Hematopoietic multipotent progenitor cell treated with erythropoietin and hydrocortisone succinate and interleukin-3 and kit ligand, for 8 days (in vitro differentiated cells): ENCODE measurements at places on chromosomes 1 and 21.
A peak's percentile ranks its signal among the peaks of the same experiment; 100 is the strongest.

- no peak for DNase-seq
Observed at GRCh38 chr1:82880506-82880905, 1079.8 kb downstream of the ADGRL2 start.

DNA sequence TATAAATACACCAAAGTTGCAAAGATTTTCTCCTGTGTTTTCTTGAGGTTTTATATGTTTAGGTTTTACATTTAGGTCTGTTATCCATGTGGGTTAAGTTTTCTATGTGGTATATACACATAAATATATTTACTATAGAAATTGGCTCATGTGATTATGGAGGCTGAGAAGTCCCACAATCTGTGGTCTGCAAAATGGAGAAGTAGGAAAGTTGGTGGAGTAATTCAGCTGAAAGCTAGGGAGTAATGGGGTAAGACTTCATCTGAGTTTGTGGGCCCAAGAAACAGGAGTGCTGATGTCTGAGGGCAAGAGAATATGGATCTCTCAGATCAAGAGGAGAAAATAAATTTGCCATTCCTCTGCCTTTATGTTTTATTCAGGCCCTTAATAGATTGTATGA, 146.0 kb downstream of the GPATCH2 start:
- no peak for DNase-seq

- no peak for DNase-seq
Observed at GRCh38 chr1:24105368-24106160, 6.4 kb downstream of the MYOM3 start.

GRCh38 chr1:231041719-231042261, 1.7 kb upstream of the FAM89A start:
- peak; percentile 94 for DNase-seq

DNA sequence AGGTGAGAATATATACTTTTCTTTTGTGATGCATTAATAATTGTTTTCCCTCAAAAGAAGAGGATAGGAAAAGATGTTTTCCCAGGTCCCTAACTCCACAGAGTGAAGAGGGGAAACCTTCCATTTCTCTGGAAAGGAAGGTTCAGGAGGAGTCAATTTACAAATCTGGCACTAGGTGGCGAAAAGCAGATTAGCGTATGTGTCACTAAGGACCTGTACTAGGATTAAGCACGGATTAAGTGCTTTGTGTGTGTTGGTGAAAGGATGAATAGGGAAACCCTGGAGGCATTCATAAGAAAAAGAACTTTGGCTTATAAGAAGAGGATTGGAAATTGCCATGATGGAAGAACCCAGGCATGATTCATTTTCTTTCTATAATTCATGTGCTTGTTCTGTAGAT, 410.1 kb upstream of the PLXNA2 start:
- DNase-seq: peak; percentile 9

DNA sequence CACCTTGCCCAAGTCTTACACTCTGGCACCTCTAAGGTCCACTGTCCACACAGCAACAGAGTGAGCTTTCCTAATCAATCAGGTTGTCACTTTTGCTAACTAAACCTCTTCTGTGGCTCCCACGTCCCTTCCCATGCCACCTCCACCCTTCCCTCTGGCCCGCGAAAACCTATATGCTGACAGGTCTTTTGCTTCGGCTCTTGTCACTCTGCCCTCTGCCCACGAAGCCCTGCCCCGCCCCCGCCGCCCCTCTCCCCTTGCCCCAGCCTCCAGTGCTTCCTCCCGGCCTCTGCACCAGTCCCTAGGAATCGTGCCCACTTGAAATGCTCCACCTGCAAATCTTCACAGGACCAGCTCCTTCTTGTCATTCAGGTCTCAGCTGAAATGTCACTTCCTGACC, 8.1 kb downstream of the TP53BP2 start:
- no peak for DNase-seq

DNA sequence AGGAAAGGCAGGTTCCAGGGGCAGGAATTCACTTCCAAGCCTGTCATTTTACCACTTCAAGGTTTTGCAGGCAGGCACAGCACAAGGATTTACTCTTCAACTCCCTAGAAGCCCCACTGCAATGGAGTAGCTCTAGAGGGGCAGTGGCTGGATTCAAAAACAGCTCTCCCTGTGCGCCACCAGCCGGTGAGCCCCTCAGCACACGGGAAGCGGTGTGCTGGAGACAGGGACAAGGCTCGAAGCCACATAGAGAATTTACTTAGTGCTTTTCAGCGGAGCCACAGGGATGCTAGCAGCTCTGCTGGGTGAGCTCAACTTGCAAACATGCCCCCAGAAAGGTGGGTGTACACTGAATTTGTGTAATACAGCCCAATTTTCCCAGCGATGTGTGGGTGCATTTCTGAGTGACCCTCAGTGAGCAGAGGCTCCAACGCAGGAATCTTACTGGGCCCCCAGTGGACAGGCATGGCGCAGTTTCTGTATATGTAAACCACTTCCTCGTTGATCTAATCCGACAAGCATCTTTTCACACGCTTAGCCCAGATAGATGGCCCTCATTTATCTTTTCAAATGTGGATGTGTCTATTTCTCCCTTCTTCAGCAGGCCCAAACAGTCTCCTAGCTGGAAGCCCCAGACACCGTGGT, 10.9 kb downstream of the VWA5B1 start:
- no peak for DNase-seq

DNA sequence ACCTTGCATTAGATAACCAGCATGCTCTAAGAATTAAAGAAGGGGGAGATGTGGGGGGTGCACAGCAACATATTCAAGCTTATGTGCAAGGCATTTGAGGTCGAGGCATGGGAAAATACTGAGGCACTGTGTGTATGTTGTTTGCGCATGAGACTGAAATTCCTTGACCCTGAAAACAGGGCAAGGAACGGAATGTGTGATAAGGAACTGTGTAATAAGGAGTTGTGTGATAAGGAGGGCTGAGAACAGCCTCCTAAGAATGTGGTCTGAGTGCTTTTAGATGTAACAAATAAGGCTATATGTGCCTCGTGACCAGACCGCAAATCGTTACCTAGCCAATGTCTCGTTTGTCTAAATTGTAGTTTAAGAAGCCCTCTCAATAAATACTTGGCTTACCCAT, 26.5 kb upstream of the ITLN1 start:
- peak; percentile 94 for DNase-seq

- DNase-seq: no peak
Observed at GRCh38 chr1:89065079-89065868, at the start of gene GBP1. GBP1 (minus strand) TSS chr1:89065208; CDS start chr1:89063234, 1,974 bp downstream.

DNA sequence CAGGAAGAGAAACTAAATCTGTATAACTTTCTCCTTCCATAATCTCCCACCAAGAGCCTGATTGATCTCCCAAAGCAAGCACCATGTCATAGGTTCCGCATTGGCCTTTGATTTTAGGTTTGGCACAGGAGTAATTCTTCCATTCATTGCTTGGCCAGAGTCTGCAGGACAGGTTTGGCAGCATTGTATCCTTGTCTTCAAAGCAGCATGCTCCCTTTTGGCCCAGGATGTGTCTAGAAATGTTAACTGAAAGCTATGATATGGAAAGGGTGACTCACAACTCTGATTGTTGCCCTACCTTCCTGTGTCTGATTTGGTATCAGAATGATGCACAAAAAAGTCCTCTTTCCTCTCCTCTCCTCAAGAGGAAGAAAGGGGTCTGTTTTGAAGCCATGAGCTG, 824.3 kb upstream of the PRMT6 start:
- no peak for DNase-seq

DNA sequence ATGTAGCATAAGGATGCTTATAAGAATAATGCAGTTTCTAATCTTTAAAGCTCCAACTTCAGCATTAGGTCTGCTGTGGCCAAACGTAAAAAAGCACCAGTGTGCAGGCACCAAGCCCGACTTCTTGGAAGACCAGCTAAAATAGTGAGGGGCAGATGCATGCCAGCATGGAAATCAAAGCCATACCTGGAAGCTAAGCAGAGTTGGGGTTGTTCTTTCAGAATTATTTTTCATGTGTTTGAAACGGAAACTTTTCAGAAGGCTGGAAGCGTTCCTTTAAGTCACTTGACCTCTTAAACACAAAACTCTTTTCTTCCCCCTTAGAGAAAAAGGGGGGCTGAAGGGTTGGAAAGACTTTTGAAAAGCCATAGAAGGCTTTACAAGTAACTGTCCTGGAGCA, 329.2 kb upstream of the C1orf87 start:
- DNase-seq: no peak

DNA sequence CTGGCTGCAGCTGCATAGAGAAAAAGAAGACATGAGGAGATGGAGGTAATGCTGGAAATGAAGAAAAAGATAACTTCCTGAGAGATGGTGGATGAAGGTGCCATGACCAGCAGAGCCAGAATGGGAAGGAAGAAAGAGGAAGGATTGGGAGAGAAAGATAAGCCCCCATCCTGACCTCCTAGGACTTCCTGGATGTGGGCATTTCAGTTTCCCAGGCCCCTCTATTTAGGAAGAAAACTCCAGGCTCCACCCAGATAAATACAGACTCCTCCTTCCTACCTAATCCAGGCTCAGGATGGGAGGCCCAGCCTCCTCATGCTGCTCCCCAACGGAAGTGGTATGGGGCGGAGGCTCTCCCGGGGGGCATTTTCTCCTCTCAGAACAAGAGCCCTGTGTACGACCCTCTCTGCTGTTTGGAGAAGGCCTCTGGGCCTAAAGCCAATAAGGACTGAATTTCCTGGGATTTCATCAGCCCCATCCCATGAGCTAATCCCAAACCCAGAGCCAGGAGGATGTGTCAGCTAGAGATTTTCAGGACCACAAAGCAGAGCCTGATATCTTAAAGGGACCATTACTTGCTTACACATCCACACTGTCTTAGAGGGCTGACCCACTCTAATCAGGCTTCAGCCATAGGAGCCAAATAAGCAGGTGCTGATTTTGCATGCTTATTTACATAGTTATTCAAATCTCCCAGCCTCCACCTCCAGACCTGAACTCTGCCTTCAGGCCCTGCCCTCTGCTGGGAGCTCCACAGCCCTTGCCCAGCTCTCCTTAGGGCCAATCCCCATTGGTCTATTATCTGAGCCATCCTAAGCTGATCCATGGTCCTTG, 5.1 kb upstream of the ARHGEF2 start:
- DNase-seq: peak; percentile 37

- no peak for DNase-seq
Observed at GRCh38 chr1:162230096-162230495, 146.6 kb downstream of the SPATA46 start.

GRCh38 chr1:35261412-35262120, 6.9 kb upstream of the ZMYM4 start:
- DNase-seq: no peak

GRCh38 chr1:109849655-109850054, 61.0 kb upstream of the CSF1 start:
- no peak for DNase-seq

DNA sequence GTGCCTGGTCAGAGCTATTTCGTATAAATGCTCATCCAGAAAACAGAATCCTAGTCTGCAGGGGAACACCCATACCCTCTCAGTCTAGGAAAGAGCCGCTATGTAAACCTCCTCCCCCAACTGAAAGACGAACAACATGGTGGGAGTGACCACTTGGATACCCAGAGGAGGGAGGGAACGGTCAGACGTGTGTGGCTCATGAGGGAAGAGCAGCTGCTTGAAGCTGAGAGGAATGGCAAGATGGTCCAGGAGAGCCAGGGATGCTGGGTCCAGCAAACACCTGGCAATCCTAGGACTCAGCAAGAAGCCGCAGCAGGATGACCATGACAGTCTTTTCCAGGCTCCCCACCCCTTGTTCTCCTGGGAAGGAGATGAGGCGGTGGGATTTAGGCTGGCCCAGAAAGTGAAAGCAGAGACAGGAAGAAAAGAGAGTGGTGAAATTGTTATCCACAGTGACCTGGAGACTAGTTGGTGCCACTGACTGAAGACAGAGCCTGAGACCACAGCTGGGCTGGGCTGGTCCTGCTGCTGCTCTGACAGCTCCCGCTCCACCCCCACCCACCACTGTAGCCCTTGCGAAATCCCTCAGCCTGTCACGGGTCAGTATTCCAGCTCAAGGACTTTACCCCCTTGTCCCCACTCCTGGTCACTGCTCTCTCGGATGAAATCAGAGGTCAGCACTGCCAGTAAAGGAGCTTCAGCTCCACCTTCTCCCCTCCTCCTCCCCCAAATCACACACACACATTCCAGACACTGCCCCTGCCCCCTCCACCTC, 3.6 kb downstream of the CERS2 start:
- no peak for DNase-seq

DNA sequence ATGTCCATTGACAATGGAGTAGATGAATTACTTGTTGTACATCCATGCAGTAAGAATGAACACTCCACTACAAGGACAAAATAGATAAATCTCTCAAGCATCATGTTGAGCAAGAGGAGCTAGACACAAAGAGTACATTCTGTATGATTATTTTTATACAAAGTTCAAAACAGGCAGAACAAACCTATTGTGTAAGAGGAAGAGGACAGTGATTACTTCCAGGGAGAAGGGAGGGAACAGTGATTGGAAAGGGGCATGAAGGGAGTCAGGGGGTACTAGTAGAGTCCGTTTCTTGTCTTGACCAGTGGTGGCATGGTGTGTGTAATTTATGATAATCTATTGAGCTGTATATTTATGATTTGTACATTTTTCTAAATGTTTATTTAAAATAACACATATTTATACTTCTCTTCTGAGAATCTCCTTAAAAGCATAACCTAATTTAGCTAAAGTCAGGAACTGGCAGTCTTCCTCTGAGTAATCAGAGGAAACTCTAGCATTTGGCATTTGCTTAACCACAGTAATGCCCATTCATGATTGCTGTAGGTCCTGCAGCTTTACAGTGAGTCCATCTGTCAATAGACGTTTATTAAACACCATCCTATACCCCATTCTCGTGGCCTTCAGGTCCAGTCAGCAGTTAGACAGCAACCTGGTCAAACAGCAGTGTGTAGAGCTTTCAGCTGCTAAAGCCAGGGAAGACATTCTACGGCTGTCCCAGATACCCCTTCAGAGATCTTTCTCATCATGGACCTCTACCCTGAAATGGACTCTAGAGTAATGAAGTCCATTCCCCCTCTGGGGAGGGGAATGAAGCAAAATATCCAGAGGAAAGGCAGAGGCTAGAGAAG, 114.1 kb upstream of the GALNT2 start:
- DNase-seq: no peak

- DNase-seq: no peak
Observed at GRCh38 chr1:115355069-115355468, 17.0 kb upstream of the NGF start.

GRCh38 chr1:226424221-226425003, 16.5 kb upstream of the PARP1 start:
- DNase-seq: peak; percentile 59

GRCh38 chr1:156146769-156147405, 6.5 kb upstream of the SEMA4A start:
- DNase-seq: no peak

DNA sequence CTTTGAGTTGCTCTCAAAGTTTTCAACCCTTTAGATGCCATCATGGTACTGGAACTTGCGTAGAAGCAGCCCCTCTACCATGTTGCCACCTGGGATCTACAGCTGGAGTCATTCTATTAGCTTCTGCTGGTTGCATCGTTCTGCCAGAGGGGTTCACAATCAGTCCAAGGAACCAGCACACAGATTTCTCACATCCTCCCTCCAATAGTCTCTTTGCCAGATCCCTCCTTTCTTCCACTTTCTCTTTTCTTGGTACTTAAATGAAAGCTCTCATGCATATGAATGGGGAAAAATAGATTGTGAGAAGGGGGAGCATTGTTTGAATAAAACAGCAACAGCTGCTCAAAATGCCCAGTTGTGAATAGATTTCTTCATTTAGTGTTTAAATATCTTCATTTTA, 4.2 kb upstream of the C8A start:
- DNase-seq: no peak

- no peak for DNase-seq
Observed at GRCh38 chr1:186958520-186958919, 129.8 kb downstream of the PLA2G4A start.
